IPS DF 6.9 (cell line): ENCODE measurements at places on chromosomes 13 and 19.

DNA sequence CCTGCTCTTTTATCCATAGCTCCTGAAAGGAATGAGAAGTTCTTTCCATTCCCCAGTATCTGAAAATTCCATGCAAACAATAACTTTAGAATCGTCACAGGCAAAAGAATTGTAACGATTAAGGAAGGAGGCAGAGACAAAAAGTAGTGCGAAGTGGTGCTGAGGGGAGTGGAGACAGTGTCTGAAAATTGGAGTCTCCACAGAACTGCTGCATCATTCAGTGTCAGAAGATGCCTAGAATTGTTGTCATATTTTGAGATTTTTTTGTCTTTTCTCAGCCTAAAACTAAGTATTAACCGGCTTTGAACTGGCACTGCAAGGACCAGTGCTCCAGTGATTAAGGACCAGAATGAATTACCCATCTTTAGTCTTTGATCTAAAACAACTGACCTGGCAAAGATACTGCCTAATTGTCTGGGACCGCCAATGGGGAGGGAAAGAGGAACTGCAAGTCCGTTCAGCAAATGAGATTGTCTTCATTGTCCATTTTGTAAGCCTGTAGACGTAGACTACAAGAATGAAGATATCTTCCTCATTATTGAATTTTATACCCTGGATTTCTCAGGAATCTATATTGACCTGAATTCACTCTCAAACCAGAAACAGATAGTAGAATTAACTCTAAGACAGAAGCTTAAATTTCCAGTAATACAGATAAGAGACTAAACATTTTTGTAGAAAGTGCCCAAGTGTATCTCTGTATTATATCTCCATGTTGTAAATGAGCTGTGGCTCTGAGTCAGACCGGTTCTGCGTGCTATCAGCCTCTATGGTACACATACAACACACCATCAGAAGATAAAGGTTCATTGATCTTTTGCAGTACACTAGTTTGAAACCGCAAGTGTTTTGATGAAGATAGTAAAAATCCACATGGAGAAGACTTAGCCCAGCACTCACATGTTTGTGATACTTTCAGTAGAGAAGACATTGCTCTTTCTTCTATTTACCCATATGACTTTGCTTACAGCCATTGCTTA is 293.2 kb downstream of the EFNB2 start:
- no peaks in the 10 kb centered on the region for H3K27me3 ChIP-seq
- no peaks in the 10 kb centered on the region for H3K4me1 ChIP-seq
- H3K27ac ChIP-seq, result no peak overlapping the region
- H3K4me3 ChIP-seq, result no peak overlapping the region
- no peaks in the 10 kb centered on the region for H3K36me3 ChIP-seq
- DNase-seq, result no peak

- H3K27me3 ChIP-seq, result no peaks in the 10 kb centered on the region
- no peak overlapping the region for H3K4me3 ChIP-seq
- H3K27ac ChIP-seq, result no peak overlapping the region
- DNase-seq, result no peak
- H3K36me3 ChIP-seq, result no peaks in the 10 kb centered on the region
- no peaks in the 10 kb centered on the region for H3K4me1 ChIP-seq
Measured at GRCh38 chr13:21730186-21730880, 59.5 kb downstream of the FGF9 start.

GRCh38 chr13:113839536-113840204 is 24.2 kb downstream of the GAS6 start:
- H3K27ac ChIP-seq, result no peak overlapping the region
- H3K4me1 ChIP-seq, result peaks cover 12% of the 10 kb centered on the region
- H3K4me3 ChIP-seq, result no peak overlapping the region
- DNase-seq, result no peak
- no peaks in the 10 kb centered on the region for H3K27me3 ChIP-seq

GRCh38 chr19:29683009-29683408 is 17.7 kb downstream of the PLEKHF1 start:
- no peaks in the 10 kb centered on the region for H3K27me3 ChIP-seq
- no peak overlapping the region for H3K4me3 ChIP-seq
- H3K36me3 ChIP-seq, result no peaks in the 10 kb centered on the region; the same call in 1 of the 2 replicates
- no peak for DNase-seq
- no peaks in the 10 kb centered on the region; the same call in 1 of the 2 replicates for H3K4me1 ChIP-seq

- no peak overlapping the region for H3K4me3 ChIP-seq
- H3K4me1 ChIP-seq, result 0 out of 2 replicates have a peak, but pooled peaks cover 1% of the 10 kb centered on the region
- no peak for DNase-seq
- H3K27ac ChIP-seq, result no peak overlapping the region
Measured at GRCh38 chr13:99256709-99257108, 1.5 kb downstream of the GPR18 start.

- H3K4me3 ChIP-seq, result no peak overlapping the region
- H3K4me1 ChIP-seq, result peaks cover 2% of the 10 kb centered on the region; the same call in 1 of the 2 replicates
- H3K27ac ChIP-seq, result no peak overlapping the region
- no peaks in the 10 kb centered on the region for H3K36me3 ChIP-seq
- no peaks in the 10 kb centered on the region for H3K27me3 ChIP-seq
Measured at GRCh38 chr13:99215184-99215830, 14.7 kb downstream of the UBAC2 start.

GRCh38 chr19:39154629-39155100 is 29.1 kb downstream of the PAK4 start:
- H3K27ac ChIP-seq, result no peak overlapping the region
- H3K27me3 ChIP-seq, result no peaks in the 10 kb centered on the region
- H3K4me3 ChIP-seq, result no peak overlapping the region
- DNase-seq, result no peak

DNA sequence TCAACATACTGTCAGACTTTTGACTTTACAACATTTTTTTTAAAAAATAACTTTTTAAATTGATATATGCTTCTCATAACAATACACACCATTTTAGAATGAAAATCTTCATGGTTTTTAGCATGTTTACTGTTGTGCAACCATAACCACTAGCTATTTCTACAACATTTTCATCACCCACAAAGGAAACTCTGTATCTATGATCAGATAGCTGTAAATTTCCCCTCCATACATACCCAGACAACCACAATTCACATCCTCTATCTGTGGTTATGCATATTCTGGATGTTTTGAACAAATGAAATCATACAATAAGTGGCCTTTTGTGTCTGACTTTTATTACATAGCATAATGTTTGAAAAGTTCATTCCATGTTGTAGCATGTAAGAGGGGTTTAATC is 1666.0 kb downstream of the EFNB2 start:
- H3K4me1 ChIP-seq, result no peaks in the 10 kb centered on the region
- no peak overlapping the region for H3K4me3 ChIP-seq
- no peaks in the 10 kb centered on the region for H3K36me3 ChIP-seq

GRCh38 chr13:76637641-76638141 is 248.5 kb downstream of the KCTD12 start:
- H3K27ac ChIP-seq, result no peak overlapping the region
- no peaks in the 10 kb centered on the region for H3K4me1 ChIP-seq
- no peak for DNase-seq
- H3K36me3 ChIP-seq, result no peaks in the 10 kb centered on the region
- H3K27me3 ChIP-seq, result no peaks in the 10 kb centered on the region
- no peak overlapping the region for H3K4me3 ChIP-seq

DNA sequence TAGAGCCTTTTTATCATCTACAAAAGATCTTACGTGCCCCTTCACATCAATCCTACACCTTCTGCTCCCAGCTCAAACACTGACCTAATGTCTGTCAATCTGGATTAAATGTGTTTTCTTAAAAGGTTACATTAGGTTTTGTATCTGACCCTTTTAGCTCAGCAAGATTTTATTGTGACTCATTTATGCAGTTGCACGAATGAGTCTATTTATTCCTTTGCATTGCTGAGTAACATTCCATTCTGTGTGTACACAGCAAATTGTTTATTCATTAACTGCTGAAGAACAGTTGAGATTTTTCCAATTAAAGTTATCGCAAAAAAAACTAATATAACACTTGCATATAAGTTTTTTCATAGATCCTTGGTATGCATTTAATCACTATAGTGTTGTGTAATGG is 253.9 kb upstream of the GPC6 start:
- DNase-seq, result no peak
- H3K36me3 ChIP-seq, result no peaks in the 10 kb centered on the region
- no peaks in the 10 kb centered on the region for H3K4me1 ChIP-seq
- no peaks in the 10 kb centered on the region for H3K27me3 ChIP-seq
- no peak overlapping the region for H3K27ac ChIP-seq

- H3K4me3 ChIP-seq, result peak within 1 kb of the TSS; percentile 28; the same call in 1 of the 2 replicates
- DNase-seq, result no peak
- no peak within 1 kb of the TSS for H3K27ac ChIP-seq
- H3K27me3 ChIP-seq, result no peaks in the 10 kb centered on the region
- H3K36me3 ChIP-seq, result peaks cover 3% of the 10 kb centered on the region; the same call in 1 of the 2 replicates
- peaks cover 5% of the 10 kb centered on the region for H3K4me1 ChIP-seq
Measured at GRCh38 chr19:38617764-38618589, at the start of gene MAP4K1. Gene MAP4K1, minus strand, starts transcription at chr19:38617953. Its CDS starts 58 bp downstream, at chr19:38617895.

DNA sequence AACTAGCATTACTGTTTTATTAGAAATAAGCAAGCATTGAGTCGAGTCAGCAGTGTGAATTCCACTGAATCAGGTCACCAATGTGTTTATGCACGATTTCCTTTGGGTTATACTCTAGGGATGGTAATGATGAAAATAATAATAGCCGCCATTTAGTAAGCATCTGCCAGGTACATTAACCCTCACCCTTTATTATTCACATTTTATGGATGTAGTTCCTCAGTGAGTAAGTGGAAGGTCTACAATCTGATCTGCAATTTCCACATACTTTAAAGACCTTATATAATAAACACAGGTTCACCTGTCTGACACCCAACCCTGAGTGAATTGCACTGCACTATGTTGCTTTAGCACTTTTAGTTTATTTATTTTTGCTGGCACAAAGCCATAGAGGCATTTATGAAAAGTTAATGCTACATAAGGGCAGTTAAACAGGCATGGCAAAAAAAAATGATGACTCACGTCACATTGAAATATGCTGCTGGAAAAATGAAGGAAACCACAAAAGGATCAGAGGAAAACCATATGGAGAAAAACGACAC is 122.4 kb downstream of the TRPC4 start:
- DNase-seq, result no peak
- H3K27me3 ChIP-seq, result no peaks in the 10 kb centered on the region
- H3K36me3 ChIP-seq, result no peaks in the 10 kb centered on the region
- H3K4me3 ChIP-seq, result no peak overlapping the region

DNA sequence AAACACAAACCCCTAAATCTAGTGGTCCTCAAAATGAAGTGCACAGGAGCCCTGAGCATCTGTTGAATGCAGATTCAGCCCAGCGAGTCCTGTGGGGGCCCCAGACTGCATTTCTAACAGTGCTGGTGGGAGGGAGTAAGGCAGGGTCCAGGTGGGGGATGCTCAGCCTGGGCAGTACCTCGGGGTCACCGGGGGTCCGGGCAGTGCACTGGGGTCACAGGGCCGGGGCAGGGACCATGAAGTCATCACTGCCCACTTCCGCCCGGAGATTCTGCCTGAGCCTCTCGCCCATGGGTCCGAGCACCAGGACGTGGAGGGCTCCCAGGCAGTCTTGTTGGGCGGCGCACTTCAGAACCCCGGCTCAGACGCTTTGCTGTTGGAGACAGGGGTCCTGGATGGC is 838 bp upstream of the ATP4B start:
- no peaks in the 10 kb centered on the region; the same call in 1 of the 2 replicates for H3K4me1 ChIP-seq
- no peaks in the 10 kb centered on the region for H3K27me3 ChIP-seq
- H3K4me3 ChIP-seq, result no peak overlapping the region
- DNase-seq, result no peak

DNA sequence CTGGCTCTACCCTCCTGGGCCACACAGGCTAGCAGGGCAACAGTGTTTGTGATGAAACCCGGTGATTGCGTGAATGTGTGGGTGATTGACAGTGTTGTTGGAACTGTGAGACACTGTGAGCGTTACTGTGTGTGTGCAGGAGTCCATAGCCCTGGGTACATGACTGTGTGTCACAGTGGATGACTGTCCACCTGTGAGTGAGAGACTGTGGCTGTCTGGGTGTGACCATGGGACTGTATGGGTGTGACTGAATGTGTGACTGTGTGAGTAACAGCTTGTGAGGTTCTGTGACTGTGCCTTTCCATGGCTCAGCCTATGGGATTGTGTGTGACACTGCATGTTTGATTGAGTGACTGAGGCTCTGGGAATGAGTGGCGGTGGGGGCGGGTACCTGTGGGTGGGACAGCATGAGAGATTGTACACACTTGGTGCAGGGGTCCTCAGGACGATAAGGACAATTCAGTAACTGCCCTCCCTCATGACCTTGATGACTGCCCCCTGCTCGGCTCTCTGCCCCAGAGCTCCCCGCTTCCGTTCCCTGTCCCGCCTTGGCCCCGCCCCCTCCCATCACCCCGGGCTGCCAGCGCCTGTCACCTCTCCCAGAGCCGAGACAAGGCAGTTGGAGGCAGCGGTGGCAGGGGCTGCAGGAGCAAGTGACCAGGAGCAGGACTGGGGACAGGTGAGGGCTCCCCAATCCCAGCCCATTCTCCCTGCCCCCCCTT is at the start of gene GIPR:
Gene GIPR, plus strand, starts transcription at position 602 of the 722 bp plus-strand sequence. CDS start 1,300 bp downstream, outside the sequence.
- H3K27ac ChIP-seq, result no peak within 1 kb of the TSS
- peak within 1 kb of the TSS; percentile 17; the same call in 1 of the 2 replicates for H3K4me3 ChIP-seq
- H3K36me3 ChIP-seq, result no peaks in the 10 kb centered on the region
- H3K27me3 ChIP-seq, result peaks cover 8% of the 10 kb centered on the region; the same call in 1 of the 2 replicates
- peaks cover 2% of the 10 kb centered on the region; the same call in 1 of the 2 replicates for H3K4me1 ChIP-seq

GRCh38 chr19:16199275-16199932 is 1.7 kb downstream of the AP1M1 start:
- no peak overlapping the region for H3K4me3 ChIP-seq
- H3K27ac ChIP-seq, result no peak overlapping the region
- H3K36me3 ChIP-seq, result peaks cover 8% of the 10 kb centered on the region; the same call in 1 of the 2 replicates
- no peak for DNase-seq

- no peaks in the 10 kb centered on the region; the same call in 1 of the 2 replicates for H3K27me3 ChIP-seq
- H3K4me1 ChIP-seq, result no peaks in the 10 kb centered on the region
- H3K4me3 ChIP-seq, result no peak overlapping the region
- H3K36me3 ChIP-seq, result no peaks in the 10 kb centered on the region
Measured at GRCh38 chr13:86003029-86003428, 203.8 kb upstream of the SLITRK6 start.

GRCh38 chr19:42233678-42234292 is 8.6 kb downstream of the GSK3A start:
- no peak for DNase-seq
- H3K4me3 ChIP-seq, result no peak overlapping the region
- H3K36me3 ChIP-seq, result peaks cover 23% of the 10 kb centered on the region
- no peaks in the 10 kb centered on the region for H3K4me1 ChIP-seq

GRCh38 chr19:9156304-9156703 is 16.1 kb downstream of the ZNF317 start:
- no peak for DNase-seq
- H3K36me3 ChIP-seq, result peaks cover 33% of the 10 kb centered on the region
- H3K27ac ChIP-seq, result no peak overlapping the region
- H3K4me3 ChIP-seq, result no peak overlapping the region
- no peaks in the 10 kb centered on the region for H3K27me3 ChIP-seq

- no peaks in the 10 kb centered on the region for H3K36me3 ChIP-seq
- H3K4me1 ChIP-seq, result peaks cover 2% of the 10 kb centered on the region; the same call in 1 of the 2 replicates
- no peak for DNase-seq
Measured at GRCh38 chr13:30907121-30907861, 1.2 kb downstream of the MEDAG start.

GRCh38 chr13:23963184-23963931 is 66.1 kb upstream of the C1QTNF9B start:
- H3K4me1 ChIP-seq, result no peaks in the 10 kb centered on the region
- no peaks in the 10 kb centered on the region; the same call in 1 of the 2 replicates for H3K27me3 ChIP-seq
- H3K4me3 ChIP-seq, result no peak overlapping the region
- no peaks in the 10 kb centered on the region for H3K36me3 ChIP-seq
